Fibroblast of skin of back (primary cell): ENCODE measurements at places on chromosomes 16 and 17.
A peak's percentile ranks its signal among the peaks of the same experiment; 100 is the strongest.

DNA sequence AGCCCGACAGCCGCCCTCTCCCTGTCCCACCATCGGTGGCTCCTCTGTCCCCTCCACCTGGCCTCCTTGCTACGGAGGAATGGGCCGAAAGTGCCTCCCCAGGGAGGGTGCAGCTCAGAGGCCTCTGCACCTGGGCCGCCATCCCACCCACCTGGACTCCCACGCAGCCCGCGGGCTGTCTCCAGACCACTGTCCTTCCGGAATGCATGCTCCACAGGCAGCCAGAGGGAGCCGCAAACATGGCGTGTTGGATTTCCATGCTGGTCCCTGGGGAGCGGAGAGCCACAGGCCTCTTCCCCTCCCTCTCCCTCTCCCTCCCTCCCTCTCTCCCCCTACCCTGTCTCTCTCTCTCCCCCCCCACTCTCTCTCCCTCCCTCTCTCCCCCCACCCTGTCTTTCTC lies 3.0 kb downstream of the SSTR5 start:
- DNase-seq, result no peak

- DNase-seq, result no peak
Observed at GRCh38 chr17:16920628-16921020, 51.3 kb downstream of the TNFRSF13B start.

DNA sequence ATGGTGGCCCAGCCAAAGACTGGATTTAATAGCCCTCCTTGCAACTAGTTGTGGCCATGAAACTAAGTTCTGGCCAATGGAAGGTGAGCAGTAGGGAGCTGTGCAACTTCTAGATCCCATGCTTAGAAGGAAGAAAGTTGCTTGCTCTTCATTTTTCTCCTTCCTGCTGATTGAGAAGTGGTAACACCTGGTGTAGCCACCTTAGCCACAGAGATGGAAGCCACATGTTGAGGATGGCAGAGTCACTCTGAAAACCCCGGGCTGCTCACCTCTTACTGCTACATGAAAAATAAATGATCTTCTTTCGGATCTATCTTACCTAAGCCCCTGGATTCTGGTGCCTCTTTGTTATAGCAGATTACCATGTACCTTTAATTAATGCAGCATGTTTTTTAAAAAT lies 10.3 kb upstream of the ATP5MC1 start:
- DNase-seq, result no peak

DNA sequence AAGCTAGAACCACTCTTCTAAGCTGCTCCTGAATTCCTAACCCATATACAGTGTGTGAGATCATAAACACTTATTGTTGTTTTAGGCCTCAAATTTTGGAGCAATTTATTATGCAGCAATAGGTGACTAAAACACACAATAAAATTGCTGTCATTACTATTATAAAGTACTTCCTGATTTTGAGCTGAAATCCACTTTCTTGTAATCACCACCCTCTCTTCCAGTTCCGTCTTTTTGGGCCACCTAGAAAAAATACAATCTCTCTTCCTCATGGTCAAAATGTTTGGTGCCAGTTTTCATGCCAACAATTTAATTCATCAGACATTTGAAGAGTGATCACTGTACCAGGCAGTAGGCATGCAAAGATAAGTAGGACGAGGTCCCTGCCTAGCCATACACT lies 43.3 kb upstream of the NF1 start:
- DNase-seq, result no peak

DNA sequence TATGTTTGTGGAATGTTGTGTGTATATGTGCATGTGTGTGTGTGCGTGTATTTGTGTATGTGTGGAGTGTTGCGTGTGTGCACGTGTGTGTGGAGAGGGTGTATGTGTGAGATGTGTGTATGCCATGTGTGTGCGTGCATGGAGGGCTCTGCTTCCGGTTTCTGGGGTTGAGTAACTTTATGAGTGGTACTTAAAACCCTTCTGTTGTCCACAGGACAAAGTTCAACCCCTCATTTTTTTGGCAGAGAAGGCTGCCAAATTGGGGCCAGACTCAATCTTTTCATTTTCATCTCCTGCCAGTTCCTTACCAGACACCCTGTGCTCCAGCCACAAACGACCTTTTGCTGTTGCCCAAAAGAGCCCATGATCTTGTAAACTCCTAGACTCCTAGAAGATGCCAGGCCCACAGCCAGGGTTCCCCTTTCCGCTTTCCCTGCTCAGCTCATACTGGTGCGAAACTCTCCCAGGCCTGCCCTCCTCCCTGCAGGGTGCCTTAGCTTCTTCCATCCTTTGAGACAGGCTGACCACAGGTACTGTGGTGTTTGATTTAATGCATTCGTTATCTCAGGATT lies 100.2 kb downstream of the CMIP start:
- no peak for DNase-seq

DNA sequence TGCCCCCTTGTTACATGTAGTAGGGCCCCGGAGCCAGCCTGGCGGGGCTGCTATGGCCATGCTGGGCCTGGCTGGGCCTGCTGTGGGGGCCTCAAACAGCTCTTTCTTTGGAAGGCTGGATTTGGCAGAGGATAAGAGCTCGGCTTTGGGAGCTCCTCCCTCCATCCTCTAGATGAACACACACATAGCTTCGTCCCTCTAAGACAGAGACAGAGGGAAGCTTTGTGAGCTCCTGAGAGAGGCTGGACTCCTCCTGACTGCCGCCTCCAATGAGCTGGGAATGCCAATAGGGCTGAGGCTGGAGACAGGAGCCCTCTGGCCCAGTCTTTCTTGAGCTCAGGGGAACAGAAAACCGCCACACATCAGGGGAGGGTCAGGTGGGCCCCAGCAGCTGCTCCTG lies 37.3 kb upstream of the CDC42EP4 start:
- no peak for DNase-seq

GRCh38 chr17:72472106-72472505 lies 351.3 kb downstream of the SOX9 start:
- DNase-seq, result no peak

DNA sequence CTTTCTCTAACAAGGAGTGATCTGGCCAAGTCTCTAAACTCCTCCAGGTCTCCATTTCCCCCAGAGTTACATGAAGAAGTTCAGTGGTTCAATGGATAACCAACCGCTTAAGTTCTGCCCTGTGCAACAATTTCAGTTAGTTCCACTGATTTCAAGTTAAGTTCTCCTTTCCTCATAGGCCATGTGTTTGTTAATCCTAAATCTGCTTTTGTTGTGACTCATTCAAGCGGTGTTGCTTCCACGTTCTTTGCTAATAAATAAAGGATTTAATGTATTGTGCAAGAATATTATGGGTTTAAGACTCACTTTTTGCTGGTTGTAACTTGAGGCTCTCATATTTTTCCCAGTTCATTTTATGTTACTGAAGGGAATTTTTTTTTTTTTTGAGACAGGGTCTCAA lies 36.3 kb downstream of the GNA13 start:
- DNase-seq, result peak; percentile 53

DNA sequence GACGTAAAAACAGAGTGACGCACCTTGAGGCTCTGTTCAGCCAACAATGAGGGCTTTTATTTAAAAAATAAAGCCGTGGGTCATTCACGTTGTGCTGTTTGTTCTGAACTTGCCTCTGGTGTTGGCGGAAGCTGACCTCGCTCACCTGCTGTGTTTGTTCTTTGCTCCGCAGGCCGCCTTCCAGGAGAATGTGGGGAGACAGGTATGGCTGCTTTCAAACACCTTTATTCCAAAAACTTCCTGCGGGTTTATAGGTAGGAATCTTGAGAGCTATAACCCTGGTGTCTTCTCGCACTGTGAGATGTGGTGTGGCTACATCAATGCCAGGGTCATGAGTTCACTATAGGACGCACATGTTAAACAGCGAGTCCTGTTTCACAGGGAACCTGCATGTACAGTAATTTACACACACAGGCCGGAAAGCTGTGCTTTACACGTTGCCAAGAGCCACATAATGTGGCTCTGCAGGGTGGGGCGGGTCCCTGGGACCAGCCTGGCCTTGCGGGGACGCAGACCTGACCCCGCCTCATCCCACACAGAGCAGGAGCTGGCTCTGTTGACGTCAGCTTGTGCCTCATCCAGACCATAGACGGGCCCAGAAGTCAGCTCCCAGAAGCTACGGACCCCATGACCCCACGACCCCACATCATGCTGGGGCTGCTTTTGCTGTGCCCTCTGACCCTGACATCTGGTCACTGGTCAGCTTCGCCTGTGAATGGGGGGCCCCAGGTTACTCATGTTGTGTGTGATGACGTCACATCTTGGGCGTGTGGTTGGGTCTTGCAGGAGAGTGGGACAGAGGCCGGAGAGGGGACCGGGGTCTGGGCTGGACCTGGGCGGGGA lies 49.9 kb upstream of the ZNF750 start:
- DNase-seq, result no peak

DNA sequence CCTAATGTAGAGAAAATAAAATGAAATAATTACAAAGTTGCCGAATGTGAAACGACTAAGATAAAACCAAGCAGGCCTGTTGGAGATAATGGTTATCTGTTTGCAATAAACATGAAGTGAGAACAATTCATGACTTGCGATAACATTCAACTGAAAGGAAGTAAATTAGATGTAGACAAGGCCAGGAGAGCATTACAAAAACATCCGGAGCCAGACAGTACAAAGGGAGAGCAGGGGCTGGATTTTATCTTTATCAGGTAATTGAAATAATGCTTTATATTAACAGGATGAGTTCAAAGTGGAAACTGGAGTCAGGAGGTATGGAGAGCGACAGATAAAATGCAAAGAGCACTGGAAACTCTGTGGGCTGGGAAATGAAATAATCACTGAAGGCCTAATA lies 265.6 kb upstream of the GOT2 start:
- DNase-seq, result no peak

- peak; percentile 69 for DNase-seq
Observed at GRCh38 chr16:27109666-27110523, 43.2 kb downstream of the C16orf82 start.

- peak; percentile 77 for DNase-seq
Observed at GRCh38 chr17:40303009-40303657, 5.8 kb upstream of the RARA start.

DNA sequence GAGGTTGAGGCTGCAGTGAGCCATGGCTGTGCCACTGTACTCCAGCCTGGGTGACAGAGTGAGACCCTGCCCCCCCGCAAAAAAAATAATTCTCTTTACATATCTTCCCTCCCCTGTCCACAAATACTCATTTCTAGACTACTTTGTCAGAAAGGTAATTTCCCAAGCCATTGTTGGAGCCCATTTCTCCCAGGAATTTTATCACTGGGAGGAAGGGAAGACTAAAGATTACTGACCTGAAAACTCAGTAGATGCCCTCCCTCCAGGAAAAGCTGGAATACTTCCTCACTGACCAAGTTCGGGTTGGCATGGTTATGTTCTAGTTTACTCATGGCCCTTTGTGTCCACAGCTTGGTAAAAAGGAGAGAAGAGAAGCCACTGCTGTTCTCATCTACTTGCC lies 4.1 kb downstream of the CALCOCO2 start:
- DNase-seq, result no peak

GRCh38 chr17:76063875-76064546 lies 8.3 kb downstream of the SRP68 start:
- DNase-seq, result no peak

GRCh38 chr17:57872536-57872935 lies 22.7 kb upstream of the MRPS23 start:
- no peak for DNase-seq

- DNase-seq, result no peak
Observed at GRCh38 chr16:54268340-54268739, 18.2 kb downstream of the IRX3 start.

DNA sequence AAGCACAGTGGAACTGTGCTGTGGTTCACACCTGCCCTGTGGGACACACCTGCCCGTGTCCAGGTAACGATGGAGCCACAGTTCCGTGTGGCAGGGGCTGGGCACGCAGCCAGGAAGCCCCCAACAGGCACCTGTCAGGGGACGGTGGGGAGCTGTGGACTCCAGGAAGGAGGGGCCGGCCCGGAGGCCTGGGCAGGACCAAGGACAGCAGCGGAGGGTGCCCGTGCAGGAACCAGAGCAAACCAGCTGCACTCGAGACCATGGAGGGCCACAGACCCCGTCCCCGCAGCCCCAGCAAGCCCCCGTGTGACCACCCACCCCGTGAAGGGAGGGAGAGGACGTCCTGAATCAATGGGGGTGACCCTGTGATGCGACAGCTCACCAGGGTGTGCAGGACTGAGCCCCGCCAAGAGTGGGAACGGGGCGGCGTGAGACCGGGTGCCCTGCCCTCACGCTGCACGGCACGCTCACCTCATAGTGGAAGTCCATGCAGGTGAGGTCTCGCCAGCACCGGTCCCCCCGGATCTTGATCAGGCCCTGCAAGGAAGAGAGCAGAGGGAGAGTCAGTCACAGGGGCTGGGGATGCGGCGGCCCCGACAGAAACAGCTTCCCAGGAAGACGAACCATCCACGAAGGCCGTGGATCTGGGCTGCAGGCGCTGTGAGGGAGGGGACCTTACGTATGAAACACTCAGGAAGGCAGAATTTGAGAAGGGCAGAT lies 78.1 kb downstream of the LMF1 start:
- DNase-seq, result no peak

DNA sequence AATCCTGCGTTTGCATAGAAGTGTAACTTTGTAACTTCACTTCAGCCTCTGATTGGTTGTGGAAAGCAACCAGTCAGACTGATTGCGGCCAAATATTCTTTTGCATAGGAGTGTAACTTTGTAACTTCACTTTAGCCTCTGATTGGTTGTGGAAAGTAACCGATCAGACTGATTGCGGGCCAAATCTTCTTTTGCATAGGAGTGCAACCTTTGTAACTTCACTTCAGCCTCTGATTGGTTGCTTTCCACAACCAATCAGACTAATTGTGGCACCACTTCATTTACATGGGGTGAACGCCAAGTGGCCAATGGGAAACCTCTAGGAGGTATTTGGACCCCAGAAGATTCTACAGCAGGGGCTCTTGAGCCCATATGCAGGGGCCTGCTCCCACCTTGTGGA lies 1.8 kb upstream of the TMEM98 start:
- no peak for DNase-seq

DNA sequence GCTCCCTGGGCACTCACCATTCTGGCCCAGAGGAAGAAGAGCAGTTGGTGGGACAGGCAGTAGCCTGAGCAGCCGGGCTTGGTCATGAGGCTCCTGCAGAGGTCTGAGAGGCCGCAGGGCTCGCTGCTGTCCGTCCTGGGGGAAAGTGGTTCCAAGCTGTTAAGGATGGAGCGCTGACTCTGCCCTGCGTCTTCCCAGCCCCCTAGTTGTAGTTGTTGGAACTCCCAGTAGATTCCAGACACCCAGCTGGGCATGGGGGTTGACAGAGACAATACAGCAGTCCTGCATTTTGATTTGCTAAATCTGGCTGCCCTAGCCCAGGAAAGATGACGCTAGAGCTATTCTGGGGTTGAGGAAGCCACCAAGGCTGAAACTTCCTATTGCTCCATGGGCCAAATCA lies 7.3 kb downstream of the C16orf89 start:
- peak; percentile 47 for DNase-seq

GRCh38 chr16:24516900-24517669 lies 22.3 kb upstream of the RBBP6 start:
- peak; percentile 76 for DNase-seq

- peak; percentile 91 for DNase-seq
Observed at GRCh38 chr17:45123930-45124796, 8.2 kb downstream of the PLCD3 start.

- DNase-seq, result peak; percentile 80
Observed at GRCh38 chr17:82216301-82217119, 3.9 kb upstream of the CCDC57 start.
